ENCODE measurements at places on chromosomes 3 and 15.

DNA sequence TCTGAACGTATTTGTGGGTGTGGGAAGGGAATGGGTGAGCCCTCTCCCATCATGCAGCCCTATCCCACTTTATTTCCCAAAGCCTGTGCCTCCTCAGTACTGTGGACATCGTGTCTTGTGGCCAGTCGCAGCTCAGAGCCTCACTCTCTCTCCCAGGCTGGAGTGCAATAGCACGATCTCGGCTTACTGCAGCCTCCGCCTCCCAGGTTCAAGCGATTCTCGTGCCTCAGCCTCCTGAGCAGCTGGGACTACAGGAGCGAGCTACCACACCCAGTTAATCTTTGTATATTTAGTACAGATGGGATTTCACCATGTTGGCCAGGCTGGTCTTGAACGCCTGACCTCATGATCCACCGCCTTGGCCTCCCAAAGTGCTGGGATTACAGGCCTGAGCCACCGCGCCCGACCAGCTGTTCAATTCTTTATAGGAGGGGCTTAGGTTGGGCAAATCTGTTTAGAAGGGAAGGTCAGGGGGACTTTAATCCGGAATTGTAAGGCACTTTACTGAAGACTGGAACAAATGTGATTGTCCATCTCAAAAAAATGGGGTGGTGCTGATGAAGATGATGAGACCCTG, 42.7 kb upstream of the BDH1 start:
- no peak for DNase-seq

DNA sequence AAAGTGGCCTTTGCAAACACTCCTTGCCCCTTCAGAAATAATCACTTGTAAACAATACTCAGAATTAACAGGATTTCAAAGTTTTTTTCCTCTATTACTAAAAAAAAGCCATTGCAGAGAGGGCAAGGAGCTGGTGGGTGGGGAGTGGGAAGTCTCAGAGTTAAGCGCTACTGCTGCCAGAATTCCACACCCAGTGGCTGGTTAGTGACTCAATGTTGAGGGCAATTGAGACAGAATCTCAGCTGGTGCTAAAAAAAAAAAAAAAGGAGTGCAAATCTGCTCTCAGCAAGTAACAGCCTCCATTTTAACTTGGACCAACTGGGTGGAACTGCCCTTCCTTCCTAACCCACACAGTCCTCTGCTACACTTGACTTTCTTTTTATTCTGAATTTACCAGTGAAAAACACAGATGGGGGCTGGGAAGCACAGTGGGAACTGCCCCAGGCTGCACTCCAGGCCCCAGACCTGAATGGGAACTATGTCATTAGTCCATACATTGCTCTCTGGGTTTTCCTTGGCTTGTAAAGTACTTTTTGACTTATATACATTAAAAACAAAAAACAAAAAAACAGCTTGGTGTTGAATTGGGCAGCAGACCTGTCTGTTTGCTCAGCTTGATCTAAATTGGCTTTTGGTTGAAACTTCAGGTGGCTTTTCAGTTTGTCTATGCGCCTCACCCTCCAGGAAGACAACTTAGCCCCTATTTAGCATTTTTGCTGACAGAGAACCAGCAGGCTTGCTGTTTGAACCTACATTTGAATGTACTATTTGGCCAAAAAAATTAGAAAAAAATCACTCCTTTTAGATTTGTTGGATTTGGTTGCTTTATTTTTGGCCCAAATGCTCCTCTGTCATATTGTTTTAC, 357.8 kb upstream of the TBL1XR1 start:
- DNase-seq = no peak

DNA sequence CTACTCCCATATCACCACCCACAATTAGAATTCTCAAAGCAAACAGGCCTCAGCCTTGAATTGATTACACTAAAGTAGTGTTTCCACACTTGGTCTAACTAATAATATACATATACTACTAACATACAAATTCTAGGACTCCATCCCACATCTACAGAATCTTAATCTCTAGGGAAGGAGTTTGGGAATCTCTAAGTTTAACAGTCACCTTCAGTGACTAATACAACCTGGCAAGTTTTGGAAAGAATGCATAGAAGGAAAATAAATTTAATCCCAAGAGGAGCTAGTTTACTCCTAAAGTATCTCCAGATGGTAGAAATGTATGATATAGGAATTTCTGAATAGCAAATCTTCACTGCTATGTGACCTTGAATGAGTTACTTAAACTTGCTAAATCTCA, 9.1 kb downstream of the CLPX start:
- DNase-seq = no peak

- no peak for DNase-seq
Measured at GRCh38 chr15:69076756-69077155, 62.3 kb downstream of the NOX5 start.

GRCh38 chr15:71939981-71940588, 129.7 kb downstream of the NR2E3 start:
- no peak for DNase-seq

- no peak for DNase-seq
Measured at GRCh38 chr3:135081451-135081850, 286.4 kb downstream of the EPHB1 start.

DNA sequence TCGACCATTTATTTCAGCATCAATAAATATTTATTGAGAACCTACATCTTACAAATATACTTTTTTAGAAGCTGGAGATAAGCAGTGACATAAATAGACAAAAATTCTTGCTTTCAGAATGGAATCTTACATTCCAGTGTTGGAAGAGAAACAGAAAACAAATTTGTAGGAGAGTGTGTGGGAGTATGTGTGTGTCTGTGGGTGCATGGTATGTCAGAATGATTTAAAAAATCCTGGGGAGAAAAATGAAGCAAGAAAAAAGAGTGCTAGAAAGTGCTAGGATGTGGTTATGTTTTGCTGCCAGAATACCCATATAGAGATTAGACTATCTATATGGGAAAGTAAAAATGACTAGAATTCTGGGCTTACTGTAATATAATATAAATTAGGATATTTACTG, 561.7 kb upstream of the SGO1 start:
- no peak for DNase-seq

DNA sequence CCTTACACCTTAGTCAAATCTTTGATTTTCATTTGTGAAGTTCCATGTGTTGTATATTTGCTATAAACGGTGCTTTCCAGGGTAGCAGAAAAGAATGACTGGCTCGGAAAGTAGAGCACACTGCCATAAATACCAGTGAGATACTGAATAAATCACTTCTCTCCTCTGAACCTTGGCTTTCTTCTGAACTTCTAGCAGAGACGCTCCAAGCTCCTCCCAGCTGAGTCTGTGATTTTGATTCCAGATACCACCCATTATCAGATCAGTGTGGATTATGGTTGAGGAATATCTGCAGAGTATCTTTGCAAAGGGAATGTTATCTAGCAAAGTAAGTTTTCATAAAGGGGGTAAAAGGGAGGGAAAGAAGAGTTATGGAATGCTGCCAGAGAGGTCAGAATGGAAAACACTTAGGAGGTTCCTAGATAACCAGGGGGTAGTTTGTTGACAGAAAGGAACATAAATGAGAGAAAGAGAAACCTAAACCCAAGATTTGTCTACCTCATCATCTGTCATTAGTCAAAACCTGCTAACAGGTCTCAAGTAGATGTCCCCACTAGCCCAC, 98.5 kb upstream of the PSMD6 start:
- DNase-seq = no peak

DNA sequence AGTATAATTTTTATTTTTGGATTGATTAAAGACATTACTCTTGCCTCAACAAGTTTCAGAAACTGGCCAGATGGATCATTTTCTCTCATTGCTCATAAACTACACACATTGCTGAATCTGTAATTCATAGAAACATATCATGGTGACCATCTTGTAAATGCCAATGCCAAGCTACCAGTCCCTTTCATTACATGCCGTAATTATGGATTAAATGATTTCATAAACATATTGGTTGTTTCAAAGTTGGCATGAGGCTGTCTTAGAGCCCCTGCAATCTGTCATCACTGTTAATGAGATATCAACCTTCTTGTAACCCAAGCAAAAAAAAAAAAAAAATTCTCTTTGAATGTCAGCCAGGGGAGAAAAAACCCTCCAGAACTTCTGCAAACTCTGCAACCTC, 112.2 kb downstream of the DCLK3 start:
- no peak for DNase-seq

GRCh38 chr15:101621961-101622360, 30.2 kb downstream of the TM2D3 start:
- DNase-seq = no peak

- DNase-seq = no peak
Measured at GRCh38 chr15:57580866-57581265, 10.8 kb upstream of the MYZAP start.

DNA sequence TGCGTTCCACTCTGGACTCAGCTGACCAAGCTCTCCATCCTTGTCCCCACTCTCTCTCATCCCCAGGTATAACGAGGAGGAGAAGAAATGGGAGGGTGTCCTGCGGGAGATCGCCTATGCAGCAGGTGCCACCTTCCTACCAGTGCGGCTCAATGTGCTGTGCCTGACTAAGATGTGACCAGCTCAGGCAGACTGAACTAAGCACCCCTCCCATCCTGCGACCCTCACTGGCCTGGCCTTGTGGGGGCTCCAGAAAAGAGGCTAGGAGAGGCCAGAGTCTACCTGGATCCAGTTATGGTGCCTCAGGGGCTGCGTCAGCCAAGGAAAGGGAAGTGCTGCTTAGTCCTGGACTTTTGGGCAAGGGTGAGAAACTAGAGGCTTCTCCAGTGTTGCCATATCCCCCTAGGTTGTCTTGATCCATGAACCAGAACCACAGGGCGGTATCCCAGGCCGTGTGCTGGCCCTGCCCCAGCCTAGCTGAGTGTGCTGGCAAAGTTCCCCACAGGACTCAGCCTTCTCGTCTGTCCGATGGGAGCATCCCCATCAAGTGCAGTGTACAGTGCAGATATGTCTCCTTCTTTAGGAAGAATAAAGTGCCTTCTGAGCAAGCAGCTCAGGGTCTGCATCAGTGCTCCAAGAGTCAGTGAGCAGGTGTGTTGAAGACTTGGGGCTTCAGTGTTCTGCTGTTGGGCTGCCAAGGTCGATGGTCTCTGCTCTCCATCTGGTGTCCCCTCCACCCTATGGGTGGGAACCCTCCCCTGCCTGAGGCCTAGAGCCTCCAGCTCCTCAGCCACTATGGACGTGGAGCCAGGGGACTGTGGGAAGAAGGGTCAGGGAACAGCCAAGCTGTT, 6.7 kb downstream of the KLHL40 start:
- no peak for DNase-seq

DNA sequence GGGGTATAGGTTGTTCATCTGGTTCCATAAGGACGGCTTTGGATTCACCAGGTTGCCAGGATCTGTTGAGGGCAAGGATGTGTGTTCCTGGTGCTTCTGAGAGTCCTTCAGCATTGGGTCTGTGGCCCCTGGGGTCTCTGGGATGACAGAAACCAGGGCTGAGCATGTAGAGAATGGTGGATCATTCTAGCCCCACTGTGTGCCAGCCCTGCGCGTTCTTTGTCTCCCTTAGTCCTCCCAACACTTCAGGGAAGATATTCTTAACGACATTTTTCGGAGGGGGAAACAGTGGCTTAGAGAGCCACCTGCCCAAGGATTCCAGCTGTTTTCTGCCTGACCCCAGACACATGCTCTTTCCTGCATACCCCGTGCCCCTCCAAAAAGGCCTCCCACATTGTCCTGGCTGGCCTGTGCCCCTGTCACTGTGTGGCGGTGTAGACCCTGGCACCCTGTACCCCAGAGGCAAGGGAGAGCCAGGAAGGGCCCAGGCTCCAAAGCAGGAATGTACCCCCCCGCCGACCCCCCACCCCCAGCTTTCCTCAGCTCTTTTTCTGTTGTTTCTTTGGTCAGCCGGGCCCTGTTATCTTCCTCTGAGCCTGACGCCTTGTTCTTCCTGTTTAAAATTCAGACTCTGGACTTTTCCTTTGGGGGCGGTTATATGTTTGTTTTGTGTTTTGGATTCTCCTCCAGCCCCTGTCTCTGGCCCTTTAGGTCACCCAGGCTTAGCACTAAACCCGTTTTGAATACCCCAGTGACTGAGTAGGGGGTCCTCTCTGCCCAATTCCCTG, 57.8 kb upstream of the SMAD6 start:
- no peak for DNase-seq

GRCh38 chr3:170636400-170636973, 50.6 kb upstream of the SLC7A14 start:
- no peak for DNase-seq

DNA sequence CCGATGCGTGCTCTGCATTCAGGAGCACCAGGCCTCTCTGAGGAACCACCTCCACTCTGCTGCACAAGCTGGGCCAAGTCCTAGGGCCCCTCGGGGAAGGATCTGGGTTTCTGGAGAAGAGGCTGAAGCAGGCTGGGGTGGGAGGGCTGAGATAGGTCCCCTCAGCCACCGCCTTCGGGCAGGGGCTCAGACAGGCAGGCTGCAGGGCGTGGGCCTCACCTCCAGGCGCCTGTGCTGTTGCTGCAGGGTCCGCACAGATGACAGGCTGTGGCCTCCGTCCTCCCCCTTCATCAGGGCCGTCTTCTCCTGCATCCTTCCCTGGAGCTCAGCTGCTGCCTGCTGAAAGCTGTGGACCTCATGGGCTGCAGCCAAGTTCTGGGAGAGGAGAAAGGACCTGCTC, 15.2 kb downstream of the PLA2G4B start:
- DNase-seq = no peak

DNA sequence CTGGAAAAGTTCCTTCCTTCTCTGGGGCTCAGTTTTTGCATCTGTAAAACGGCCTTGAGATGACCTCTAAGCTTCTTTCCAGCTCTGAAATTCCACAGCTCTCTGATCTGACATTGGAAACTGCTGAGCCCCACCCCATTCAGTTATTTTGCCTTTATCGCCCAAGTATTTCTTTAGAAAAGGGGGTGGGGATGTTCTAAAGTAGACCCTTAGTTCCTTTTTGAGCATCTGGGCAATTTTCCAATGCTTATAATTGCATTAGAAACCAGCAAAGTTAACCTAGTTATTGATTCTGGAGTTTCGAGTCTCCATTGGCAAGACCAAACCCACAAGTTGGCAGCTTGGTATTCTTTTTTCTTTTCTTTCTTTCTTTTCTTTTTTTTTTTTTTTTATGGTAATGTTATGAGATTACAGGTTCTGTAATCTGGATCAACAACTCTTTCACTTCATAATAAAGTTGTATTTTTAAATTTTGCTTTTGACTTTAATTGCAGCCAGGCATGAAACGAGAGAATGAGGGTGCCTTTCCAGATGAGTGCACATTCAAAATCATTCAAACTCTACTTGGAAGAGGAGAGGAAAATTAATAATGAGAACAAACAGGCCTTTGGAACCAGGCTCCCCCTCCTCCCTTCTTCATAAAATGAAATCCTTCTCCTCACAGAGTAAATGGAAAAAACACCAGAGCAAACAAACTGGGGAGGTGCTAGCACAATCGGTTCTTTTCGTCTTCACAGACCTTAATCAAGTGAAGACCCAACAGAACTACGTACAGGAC, 76.8 kb upstream of the LRIG1 start:
- no peak for DNase-seq

DNA sequence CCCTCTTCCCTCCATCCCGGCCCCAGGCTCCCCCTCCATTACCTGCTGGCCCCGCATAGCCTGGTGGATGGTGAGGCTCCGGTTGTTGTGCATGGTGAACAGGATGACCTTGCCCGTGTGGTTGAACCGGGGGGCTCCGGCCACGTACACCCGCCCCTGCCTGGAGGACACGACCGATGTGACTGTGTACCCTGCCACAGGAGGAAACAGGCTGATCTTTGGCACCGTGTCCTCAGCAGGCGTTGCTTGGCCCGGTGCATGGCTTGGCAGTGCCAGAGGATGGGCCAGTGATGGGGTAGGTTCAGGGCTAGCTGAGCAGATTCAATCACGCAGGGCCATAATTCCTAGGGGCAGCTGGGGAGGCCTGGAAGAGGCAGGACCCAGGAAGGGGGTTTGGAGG, 58.1 kb downstream of the FEM1B start:
- no peak for DNase-seq

GRCh38 chr15:74227968-74228722, 8.0 kb upstream of the CCDC33 start:
- DNase-seq = no peak
